Activated naive CD8-positive, alpha-beta T cell treated with anti-CD3 and anti-CD28 coated beads for 36 hours (primary cell): ENCODE measurements at places on chromosomes 7 and 10. TPM values are rescaled to one million over a fixed set of nuclear protein-coding genes. Genes with fewer than 3 reads are reported as not detected.

PAPOLB gene
- not detected for total RNA-seq

ITIH2 gene
- total RNA-seq, result not detected

GRCh38 chr7:75982306-75983064 is 11.9 kb downstream of the TMEM120A start:
- DNase-seq, result no peak
- H3K4me1 ChIP-seq, result no peaks in the 10 kb centered on the region
- H3K4me3 ChIP-seq, result no peak overlapping the region
- no peaks in the 10 kb centered on the region for H3K36me3 ChIP-seq
- no peak overlapping the region for H3K27ac ChIP-seq

GRCh38 chr7:111324228-111324627 is 233.3 kb downstream of the LRRN3 start:
- DNase-seq, result no peak
- H3K27me3 ChIP-seq, result no peaks in the 10 kb centered on the region
- no peak overlapping the region for H3K4me3 ChIP-seq

DNA sequence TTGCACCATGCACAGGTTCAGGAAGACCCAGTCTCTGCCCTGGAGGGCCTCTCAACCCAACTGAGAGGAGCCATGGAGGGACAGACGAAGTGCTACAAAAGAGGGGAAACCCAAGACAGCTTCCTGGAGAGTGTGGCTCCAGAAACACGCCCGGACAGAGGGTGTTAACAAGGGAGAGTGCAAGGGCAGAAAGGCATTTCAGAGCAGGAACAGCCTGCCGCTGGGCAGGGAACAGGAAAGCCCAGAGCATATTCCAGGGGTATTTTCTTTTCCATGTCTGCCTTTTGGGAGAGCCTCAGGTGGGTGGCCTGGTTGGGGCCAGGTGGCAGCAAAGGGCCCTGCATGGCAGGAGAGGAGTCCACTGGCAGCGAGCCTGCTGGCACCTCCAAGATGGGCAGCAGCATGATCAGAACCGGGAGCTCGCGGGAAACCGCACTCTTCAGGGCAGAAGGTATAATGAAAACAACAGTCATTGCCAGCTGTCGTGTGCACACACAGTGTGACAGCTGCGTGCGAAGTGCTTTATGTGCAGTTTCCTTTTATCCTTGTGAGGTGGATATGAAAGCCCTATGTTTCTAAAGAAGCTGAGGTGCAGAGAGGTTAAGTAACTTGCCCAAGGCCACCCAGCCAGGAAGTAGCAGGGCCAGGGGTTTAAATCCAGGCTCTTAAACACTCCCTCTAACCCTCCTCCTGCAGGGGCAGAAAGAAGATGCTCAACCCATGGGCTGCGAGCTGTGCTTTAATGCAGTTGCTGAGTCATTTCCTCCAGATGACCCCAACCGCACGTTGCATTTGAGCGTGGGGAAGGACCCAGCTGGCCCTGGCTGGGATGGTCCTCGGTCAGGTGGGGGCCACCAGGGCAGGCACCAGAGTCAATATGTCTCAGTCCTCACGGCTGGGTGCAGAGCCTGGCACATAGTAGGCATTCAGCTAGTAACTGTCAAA is 128.6 kb downstream of the OAT start:
- H3K27ac ChIP-seq, result no peak overlapping the region
- no peaks in the 10 kb centered on the region for H3K27me3 ChIP-seq
- no peak overlapping the region for H3K4me3 ChIP-seq
- DNase-seq, result peak; percentile 11
- no peaks in the 10 kb centered on the region for H3K4me1 ChIP-seq

DNA sequence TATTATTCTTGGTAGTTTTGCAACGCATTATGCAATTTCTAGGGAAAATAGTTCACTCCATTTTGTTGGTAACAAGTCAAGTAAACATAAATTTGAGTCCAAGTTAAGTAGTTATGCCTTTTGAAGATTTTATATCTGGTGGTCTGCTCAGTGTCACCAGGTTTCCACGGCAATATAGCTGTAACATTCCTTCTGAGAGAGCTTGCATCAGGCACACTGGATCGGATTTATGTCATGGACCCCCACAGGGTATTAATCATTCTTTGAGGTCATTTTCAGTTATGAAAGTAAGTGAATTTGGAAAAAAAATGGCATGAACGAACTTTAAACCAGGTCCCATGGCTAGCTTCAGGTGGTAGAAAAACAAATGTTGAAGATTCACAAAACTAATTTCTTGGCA is 136.3 kb downstream of the POLR1F start:
- no peaks in the 10 kb centered on the region for H3K36me3 ChIP-seq
- no peaks in the 10 kb centered on the region for H3K4me1 ChIP-seq
- H3K27me3 ChIP-seq, result no peaks in the 10 kb centered on the region
- no peak for DNase-seq
